ENCODE measurements at places on chromosomes 7 and 10. TPM values are rescaled to one million over a fixed set of nuclear protein-coding genes. Genes with fewer than 3 reads are reported as not detected.

DNA sequence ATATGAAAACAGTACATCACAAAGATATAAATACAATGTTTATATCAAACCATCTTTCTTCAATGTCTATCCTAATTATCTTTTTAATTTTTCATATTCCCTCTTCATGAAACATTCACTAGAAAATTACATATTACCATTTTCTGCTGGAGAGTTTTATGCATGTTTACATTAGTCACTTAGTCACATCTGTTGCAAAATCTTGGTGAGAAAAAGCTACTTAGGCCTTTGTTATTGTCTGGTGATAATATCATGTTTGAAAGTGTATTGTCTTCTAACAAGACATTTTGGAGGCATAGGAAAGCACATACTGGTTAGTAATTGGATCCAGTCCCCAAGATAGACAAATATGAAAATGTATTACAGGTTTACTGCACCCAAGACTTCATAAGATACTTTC is 163.6 kb downstream of the GNAI1 start:
- no peak for DNase-seq

DNA sequence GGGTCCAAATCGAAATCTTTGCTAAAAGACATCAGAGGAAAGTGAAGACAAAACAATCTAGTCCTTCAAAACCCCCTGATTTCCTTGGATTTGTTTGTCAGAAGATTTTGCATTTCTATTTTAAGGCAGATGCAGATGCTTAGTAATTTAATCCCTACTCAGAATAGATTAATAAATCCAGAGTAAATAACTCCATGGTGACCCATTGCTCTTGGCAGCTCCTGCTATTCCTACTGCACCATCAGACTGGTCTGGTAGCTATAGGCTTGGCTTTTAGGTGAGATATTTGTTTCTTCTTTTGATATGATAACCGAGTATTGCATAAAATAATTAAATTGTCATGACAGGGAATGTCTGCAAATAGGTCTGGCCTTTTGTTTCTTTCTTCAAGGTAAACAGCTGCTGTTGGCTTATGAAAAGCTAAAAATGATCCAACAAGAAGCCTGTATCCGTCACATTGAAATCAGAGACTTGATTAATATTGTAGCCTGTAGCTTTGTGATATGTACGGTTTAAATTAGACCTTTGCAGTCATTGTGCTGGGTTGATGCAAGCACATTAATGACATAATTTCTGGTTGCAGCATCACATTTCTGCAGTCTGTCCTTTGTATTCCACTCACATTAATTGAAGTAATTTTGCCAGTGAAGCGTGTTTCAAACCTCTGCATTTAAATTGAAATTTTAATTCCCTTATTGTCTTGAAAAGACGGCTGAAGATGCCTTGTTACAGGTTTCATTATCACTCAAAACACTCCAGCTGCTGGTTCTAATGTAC is 40.7 kb downstream of the EXOC4 start:
- DNase-seq = no peak

GRM3 gene
- total RNA-seq = not detected

GRCh38 chr10:49015700-49016099 is 76.1 kb upstream of the LRRC18 start:
- no peak for DNase-seq

- no peak for DNase-seq
Observed at GRCh38 chr7:75950111-75950681, 35.2 kb downstream of the POR start.

DNA sequence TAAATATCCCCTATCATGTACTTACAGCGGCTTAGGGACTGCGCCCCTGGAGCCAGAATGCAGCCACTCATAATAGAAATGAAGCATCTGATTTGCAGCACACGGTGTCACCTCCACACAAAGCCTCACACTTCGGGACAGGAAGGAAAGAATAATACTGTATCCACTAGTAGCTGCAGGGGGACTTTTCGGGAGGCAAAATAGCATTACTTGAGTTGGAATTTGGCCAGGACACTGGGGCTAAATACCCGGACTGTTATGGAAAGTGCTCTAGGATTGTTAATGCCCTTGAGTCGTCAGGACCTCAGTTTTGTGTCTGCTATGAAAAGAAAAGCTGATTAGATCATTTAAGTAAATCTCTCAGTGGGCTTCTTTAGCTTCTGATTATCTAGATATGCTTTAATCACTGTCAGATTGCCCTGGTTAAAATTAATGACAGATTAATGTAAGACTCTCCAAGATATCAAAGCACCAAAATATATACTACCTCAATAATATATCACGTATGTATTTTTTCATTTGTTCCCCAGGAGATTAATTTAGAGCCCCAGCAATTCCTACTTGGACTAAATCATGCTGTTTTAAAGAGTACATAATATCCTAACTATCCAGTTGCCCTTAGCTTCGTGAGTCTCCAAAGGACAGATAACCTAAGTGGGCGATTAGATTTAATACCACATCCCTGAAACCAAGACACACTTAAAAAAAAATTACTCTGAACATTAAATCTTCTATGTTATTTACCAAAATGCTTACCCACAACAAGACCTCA is 173.0 kb upstream of the NEBL start:
- no peak for DNase-seq

DNA sequence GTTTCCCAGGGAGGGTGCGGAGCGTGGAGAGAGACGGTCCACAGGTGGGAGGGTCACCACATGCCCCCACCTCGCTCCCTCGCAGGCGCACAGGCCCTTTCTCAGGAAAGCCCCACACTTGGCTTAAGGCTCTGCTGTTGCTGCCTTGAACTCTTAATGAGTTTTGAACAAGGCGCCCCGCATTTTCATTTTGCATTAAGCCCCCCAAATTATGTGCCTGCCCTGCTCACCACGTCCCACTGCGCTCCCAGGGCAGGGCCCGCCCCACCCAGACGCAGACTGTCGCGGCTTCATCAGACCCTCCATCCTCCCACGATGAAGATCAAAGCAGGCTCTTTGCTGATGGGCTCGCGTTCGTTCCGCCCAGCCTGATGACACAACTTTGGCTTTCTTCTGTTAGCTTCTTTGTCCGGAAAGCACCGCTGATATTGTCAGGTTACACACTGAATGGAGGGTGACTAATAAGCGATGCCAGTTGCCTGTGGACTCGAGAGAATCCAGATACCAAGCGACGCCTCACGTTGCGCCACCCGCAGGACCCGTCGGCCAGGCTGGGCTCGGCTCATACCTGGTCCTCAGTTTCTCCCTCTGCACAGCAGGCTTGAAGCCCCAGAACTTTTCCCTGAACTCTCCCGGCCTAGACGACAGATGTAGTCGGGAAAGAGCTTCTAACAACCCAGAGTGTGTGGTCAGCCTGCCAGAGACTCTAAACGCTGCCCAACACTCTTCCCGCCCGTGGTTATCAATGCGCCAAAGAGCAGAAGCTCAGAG is 9.5 kb downstream of the CALML3 start:
- DNase-seq = no peak

ZWINT gene
- total RNA-seq = 16.8 TPM

- no peak for DNase-seq
Observed at GRCh38 chr10:62113680-62114079, 155.0 kb downstream of the RTKN2 start.

DNA sequence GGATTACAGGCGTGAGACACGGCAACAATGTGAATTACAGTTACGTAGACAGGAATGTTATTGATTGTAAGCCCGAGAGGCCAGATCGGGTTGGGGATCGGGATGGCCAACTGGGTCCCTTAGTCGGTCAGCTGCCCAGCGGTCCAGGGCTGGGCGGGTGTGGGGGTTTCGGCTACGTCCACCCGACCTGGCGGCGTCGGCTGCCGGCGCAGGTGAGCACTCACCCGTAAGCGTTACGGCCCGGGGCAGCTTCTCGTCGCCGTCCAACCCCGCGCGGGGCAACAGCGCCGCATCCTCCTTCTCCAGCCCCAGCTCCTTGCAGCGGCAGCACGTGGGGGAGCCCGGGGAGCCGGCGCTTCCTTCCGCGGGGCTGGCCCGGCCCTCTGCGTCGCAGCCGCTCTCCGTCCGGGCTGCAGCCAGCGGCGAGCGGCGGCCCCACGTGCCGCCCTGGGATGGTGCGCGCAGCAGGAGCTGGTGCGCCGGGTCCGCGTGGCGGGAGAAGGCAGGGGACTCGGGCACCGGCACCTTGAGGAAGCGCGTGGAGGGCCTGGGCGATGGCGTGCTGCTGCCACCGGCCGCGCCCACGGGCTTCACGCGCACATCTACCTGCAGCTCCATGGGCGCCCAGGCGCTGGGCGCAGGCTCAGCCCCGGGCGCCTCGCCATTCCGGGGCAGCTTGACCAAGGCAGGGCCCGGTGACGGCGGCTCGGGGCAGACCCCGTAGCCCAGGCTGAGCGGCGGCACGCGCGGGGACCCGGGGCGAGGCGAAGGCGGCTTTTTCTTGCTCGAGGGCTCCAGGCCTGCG is 609 bp downstream of the KLRG2 start:
- no peak for DNase-seq

GRCh38 chr10:125840955-125841354 is 17.6 kb downstream of the BCCIP start:
- no peak for DNase-seq
